ENCODE measurements at places on chromosomes 13 and 19.

GRCh38 chr19:2906631-2907195 is 6.0 kb downstream of the ZNF57 start:
- DNase-seq: no peak

- DNase-seq: no peak
Measured at GRCh38 chr19:15337202-15337601, 4.9 kb upstream of the BRD4 start.

DNA sequence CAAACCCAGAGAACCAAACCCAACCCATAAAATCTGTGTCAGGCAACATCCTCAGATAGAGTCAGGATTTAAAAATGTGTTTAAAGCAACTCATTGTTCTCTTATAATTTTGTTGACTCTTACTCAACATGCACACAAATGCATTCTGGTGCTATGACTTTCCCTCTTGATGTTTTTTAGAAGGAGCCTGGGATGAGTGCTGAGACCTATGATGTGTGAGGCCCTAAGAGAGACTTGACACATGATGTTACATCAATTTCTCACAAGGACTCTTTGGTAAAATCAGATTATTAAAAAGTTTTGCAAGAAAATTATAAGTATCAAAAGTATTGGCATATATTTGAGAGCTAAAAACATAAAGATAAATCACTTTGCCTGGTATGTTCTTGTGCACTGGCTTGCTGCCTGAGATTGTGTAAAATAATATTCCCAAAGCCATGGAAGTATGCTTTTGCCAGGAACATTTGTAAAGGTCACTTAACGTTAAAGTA is 173.9 kb downstream of the DCLK1 start:
- DNase-seq: no peak

GRCh38 chr13:60798503-60798902 is 401.5 kb downstream of the TDRD3 start:
- DNase-seq: no peak

DNA sequence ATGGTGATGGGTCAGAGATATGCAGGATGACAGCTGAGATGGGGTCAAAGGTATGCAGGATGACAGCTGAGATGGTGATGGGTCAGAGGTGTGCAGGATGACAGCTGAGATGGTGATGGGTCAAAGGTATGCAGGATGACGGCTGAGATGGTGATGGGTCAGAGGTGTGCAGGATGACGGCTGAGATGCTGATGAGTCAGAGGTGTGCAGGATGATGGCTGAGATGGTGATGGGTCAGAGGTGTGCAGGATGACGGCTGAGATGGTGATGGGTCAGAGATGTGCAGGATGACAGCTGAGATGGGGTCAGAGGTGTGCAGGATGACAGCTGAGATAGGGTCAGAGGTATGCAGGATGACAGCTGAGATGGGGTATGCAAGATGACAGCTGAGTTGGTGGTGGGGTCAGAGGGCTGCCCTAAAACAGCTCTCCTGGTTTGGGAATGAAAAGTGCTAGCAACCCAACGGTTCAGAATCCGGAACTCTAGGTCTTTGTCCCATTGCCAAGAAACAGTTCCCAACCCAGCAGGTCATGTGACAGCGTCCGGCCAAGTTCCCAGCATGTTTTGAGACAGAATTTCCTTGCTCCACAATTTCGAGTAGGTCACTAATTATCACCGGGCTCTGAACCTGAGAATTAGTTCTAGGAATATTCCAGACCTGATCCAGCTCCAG is 3.2 kb downstream of the SELENOW start:
- no peak for DNase-seq

DNA sequence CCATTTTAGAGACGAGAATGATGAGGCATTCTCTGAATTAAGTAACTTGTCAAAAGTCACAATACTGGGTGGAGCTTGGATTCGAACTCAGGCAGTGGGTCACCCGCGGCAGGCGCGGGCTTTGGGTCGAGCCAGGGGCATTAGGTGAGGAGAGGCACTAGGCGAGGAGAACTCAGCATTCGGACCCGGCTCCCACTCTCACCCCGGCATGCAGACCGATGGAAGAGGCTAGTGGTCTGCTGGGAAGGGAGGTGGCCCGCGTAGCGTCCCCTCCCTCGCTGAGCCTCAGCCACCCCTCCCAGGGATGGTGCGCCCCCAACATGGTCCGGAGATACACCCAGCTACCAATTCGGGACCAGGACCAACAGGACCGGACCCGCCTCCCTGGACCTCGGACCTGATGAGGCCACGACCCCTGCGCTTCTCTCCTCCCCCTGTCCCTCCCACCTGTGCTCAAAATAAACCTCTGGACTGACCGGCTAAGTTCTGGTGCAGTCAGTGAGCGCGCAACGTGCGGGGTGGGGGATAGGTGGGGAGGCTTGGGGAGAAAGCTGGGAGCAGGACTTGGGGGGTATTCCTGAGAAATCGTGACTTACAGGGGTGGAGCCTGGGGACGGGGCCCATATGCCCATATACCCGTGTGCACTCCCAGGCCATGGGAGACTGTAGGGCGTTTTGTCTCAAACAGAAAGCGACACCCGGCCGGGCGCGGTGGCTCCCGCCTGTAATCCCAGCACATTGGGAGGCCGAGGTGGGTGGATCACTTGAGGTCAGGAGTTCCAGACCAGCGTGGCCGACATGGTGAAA is 1.3 kb upstream of the SNAPC2 start:
- no peak for DNase-seq

GRCh38 chr13:112907871-112908331 is 61.1 kb upstream of the MCF2L start:
- no peak for DNase-seq

DNA sequence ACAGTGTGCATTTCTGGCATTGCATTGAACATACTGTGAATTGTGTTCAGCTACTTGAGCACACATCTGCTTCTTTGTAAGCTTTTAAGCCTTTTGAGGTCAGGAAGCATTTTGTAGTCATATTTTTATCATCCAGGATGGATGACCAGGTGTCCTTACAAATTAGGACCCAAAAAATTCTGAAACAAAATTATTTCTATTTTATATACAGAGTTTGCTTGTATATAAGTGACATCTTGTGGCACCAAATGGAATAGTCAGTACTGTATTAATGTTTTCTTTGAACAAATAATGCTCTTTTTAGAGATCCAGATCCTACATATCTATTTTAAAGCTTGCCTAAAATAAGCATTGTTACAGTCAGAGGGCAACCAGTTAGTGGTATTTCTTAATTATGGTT is 9.5 kb upstream of the SUPT20H start:
- DNase-seq: no peak

DNA sequence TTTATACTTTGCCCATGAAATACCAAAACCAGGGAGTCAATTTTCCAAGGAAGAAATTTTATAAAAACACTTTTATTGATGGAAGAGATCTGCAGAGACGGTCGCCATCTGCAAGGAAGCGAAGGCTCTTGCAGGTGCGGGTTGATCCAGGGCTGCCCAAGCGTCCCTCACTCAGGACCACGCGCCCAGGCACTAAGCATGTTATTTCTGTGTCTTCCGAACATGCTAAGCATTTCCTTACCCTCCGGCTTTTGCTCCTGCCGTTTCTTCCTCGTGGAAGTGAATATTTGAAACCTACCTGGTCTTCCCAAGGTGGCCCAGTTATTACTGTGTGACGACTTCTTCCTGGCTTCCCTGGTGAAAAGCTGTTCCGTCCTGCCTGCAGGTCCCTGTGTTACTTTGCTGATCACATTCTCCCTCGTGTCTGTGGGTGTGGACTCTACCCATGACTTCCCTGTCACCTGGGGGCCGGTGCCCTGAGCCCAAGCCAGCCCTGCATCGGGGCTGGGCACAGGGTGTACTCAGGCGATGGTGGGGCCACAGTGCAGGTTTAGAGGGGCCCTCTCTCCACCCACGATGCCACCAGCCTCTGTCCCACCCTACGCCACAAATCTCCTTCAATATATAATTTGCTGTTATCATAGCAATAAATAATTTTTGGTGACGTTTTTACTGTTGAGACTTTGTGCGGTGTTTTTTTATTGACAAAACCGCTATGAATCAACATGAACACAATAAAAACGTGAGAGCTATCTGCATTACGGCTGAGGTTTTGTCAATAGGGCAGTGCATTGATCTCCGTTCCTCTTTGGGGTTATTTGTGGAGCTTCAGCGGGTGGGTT is 119.4 kb downstream of the URI1 start:
- DNase-seq: no peak

Data from activated CD4-positive, alpha-beta T cell treated with anti-CD3 and anti-CD28 coated beads for 24 hours (primary cell).